Lung (tissue), 17 donors: ENCODE measurements at places on chromosomes 11 and 22. TPM values are rescaled to one million over a fixed set of nuclear protein-coding genes. Genes with fewer than 3 reads are reported as not detected.

POU2AF1 gene
- 5.8 TPM for total RNA-seq

GRCh38 chr11:131602431-131602830, 232.0 kb downstream of the NTM start:
- DNase-seq: no peak

- no peak for DNase-seq
These were observed 843 bp downstream of the OR51T1 start for GRCh38 chr11:4882543-4882942.

DNA sequence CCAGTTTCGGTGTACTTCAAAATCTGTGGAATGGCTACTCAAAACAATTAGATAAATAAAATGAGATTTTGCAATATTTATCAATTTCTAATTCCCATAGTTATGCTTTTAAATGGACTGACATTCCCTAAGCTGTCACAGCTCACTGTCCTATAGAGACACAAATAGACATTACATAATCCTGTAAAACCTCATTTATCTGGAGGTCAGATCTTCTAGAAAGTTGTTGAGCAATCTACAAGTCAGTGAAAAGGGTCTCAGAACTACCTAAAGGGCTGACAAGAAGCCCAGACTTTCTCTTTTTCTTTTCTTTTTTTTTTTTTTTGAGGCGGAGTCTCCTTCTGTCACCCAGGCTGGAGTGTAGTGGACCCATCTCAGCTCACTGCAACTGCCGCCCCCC, 12.0 kb downstream of the ALG8 start:
- no peak for DNase-seq

SLC37A2 gene
- total RNA-seq: 13.2 TPM

DNA sequence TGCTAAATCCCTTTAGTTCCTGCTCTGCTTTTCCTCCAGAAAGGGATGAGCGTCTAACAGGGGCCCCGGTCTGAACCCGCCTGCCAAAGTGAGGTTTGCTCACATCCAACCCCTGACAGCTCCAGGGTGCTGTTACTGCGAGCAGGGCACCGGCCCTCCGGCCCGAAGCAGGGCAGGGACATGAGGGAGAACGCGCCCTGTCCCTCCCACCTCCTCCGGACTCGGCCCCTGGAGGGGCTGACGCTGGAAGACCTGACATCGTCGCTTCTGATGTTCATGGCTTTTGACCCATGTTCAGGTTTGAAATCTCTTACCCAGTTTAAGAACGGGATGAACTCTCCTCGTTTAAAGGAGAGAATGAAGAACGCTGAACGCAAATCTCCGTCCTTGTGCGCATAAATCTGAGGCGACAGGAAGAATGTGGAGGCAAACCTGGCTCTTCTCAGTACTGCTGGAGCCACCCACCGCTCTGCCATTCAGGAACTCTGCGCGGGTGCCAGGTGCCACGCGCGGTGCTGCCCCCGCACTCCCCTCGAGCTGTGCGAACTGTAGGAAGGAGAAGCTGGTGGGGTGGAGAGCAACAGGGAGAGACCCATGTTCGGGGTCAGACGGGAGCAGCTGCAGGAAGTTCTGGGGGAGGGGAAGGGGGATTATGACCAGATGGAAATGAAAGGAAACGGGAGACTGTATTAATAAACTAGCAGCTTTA, 826 bp upstream of the EEF1G start:
- peak; percentile 32 for DNase-seq

GRCh38 chr11:111386611-111387150, 7.6 kb upstream of the POU2AF1 start:
- DNase-seq: no peak

DNA sequence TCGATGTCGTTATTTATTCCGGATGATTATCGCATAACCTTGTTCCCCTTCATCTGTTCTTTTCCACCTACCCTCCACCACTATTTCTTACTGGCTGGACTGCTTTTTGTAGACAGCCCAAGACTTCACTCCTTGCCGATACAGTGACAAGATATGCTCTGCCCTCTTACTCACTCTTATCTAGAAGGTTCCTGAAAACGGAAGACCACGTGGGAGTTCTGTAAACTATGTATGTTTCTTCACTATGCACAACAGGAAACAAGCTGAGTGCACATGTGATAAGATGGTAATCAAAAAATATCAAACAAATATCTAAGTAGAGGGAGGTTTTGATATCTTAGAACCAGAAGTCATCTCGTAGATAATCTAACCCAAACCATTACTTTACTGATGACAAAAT, 122.9 kb upstream of the ARHGAP20 start:
- DNase-seq: no peak

DNA sequence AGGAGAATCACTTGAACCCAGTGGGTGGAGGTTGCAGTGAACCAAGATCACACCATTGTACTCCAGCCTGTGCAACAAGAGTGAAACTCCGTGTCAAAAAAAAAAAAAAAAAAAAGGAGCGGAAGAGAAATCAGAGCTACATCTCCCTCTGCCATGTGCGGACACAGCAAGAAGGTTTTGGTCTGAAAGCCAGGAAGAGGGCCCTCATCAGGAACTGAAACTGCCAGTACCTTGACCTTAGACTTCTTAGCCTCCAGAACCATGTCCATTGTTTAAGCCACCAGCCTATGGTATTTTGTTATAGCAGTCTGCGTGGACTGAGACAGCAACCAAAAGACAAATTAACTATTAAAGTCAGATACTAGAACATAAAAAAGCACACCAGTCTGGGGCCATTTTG, 41.6 kb downstream of the KREMEN1 start:
- DNase-seq: no peak

CCDC86 gene
- total RNA-seq: 19.8 TPM

DNA sequence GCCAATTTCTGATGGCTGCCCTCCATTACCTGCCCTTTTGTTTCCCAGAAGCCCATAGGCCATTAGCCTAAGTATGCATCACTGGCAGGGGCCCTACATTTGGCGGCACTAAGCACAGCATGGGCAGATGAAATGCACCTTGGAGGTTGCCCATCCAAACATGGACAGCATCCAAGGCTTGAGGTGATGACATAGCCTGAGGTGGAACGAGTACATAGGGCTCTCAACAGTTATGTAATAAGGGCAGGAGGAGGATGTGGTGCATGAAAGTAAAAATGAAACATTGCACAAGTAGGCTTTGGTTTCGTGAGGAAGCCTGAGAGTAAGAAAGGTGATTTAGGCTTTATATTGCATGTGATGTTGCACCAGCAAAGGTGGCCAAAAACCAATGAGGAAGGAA, 148.1 kb downstream of the FAM76B start:
- DNase-seq: no peak

DNA sequence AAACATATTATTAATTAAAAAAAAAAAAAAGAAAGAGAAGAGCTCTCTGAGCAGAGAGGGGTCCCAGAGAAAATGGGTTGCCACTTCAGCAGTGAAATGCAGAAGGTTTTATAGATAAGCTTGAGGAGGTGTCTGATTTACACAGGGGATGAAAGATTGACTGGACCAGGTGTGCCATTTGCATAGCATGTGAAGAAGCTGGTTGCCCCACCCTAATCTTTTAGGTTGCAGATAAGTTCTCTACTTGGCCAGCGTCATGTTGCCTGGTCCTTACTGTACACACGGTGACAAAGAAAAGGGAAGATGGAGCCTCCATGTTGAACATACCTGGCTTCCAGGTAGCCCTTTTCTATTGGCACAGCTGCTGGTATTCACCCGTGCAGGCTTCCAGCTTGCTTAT, 41.4 kb downstream of the MS4A2 start:
- DNase-seq: no peak

GRCh38 chr11:45168366-45169130, 22.1 kb downstream of the PRDM11 start:
- DNase-seq: no peak

GRCh38 chr11:72042064-72042745, 38.1 kb downstream of the NUMA1 start:
- no peak for DNase-seq

FAM180B gene
- not detected for total RNA-seq

NXPE2 gene
- total RNA-seq: 0.34 TPM

TRIM29 gene
- 26.6 TPM for total RNA-seq

DNA sequence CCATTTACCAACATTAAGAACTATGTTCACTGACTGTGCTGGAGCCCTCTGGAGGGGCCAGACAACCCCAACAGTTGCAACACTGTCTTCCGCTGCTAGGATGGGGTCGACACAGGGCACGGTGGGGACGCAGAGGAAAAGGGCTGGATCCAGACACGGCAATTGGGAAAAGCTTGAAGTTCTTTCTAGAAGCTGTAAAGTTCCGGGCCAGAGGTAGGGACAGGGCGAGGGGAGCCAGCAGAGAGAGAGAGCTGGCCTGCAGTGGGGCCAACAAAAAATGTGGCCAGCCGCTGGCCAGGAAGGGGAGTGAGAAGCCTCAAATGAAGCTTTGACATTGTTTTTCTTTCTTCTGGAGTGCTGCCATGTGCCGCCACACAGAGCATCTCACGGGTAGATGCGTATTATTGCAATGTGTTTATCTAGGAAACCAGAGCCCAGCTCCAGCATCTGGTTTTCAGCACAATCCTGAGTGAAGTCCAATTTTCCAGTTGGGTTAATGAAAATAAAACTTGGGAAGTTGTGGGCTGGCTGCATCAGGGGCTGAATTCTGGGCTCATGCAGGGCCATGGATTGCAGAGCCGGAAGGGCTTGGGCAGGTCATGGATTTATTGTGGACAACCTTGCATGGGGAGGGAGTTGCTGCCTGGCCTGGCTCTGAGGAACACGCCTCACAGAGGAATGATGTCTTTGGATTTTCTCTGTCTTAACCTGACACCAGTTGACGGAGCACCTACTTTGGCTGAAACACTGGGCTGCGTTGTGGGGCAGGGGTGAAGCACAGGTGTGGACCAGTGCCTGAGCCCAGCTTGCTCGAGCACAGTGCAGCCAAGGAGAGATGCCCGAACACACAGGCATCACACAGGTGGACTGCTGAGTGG, 67.6 kb upstream of the AMPD3 start:
- DNase-seq: peak; percentile 75

DNA sequence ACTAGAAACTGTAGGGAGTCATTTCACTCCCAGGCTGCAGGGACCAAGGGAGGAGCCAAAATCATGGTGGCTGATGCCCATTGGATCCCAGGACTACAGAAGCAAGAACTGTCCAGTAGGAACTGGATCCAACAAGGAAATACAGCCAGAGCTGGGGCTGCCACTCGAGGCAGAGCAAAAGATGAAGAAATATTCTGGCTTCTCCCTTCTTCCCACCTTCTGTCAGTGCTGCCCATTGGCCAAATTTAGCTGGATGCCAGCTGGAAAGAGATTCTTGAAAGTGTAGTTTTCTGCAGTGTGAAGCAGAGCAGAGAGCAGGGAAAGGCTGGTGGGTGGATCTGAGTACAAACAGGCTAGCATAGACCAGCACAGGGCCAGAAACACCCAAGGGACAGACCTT, 45.6 kb downstream of the COMMD9 start:
- no peak for DNase-seq

DNA sequence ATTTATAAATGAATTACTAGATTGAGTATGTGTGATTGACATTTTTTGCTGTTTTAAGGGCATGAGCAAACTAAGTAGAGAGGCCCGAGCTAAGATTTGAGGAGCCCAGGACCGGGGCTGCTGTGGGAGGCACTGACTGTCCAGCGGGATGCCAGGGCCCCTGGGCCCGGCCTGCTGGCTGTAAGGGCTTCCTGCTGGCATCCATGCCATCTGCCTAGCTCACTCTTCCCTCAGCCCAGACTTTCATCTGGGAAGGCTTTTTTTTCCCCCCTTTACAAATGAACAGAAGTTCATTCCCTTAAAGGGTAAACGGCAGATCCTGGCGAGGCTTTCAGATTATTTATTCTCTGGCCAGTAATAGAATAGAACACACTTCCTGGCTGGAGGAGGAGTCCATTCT, 16.0 kb upstream of the TP53I11 start:
- no peak for DNase-seq
